ENCODE measurements at places on chromosomes 12 and 14. TPM values are rescaled to one million over a fixed set of nuclear protein-coding genes. Genes with fewer than 3 reads are reported as not detected.

Gene RNF212B
- total RNA-seq: not detected

Gene FKBP4
- total RNA-seq: 43.3 TPM

Gene MANSC1
- 9.1 TPM for total RNA-seq

DNA sequence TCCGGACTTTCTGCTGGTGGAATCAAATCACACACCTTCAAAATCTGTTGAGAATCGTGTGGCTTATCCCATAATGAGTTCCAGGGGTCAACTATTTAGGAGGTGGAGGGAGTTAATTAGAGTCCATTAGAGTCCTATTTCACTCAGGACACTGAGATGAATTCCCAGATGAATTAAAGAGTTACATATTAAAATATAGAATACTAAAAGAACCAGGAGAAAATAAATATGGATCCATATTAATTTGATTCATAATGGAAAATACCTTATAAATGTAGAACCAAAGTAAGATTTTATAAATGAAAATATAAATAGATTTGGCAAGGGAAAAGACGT is 44.6 kb upstream of the C14orf132 start:
- no peaks in the 10 kb centered on the region for H3K36me3 ChIP-seq
- no peaks in the 10 kb centered on the region for H3K4me1 ChIP-seq
- H3K27me3 ChIP-seq: peaks cover 60% of the 10 kb centered on the region
- H3K4me3 ChIP-seq: no peak overlapping the region
- no peak overlapping the region for H3K27ac ChIP-seq

GRCh38 chr12:2490831-2491230 is 303.9 kb upstream of the FKBP4 start:
- DNase-seq: no peak
- no peak overlapping the region for H3K4me3 ChIP-seq
- peaks cover 48% of the 10 kb centered on the region for H3K36me3 ChIP-seq
- H3K4me1 ChIP-seq: peaks cover 7% of the 10 kb centered on the region
- H3K27ac ChIP-seq: no peak overlapping the region
- no peaks in the 10 kb centered on the region for H3K27me3 ChIP-seq

- no peaks in the 10 kb centered on the region for H3K4me1 ChIP-seq
- DNase-seq: no peak
Observed at GRCh38 chr12:115584156-115584555, 693.3 kb downstream of the MED13L start.

Gene CIROP
- not detected for total RNA-seq

GRCh38 chr14:52121441-52121840 is 52.6 kb upstream of the NID2 start:
- no peaks in the 10 kb centered on the region for H3K36me3 ChIP-seq
- H3K4me1 ChIP-seq: peaks cover 53% of the 10 kb centered on the region
- no peaks in the 10 kb centered on the region for H3K27me3 ChIP-seq
- H3K4me3 ChIP-seq: no peak overlapping the region

All from osteocyte (in vitro differentiated cells).